ENCODE measurements at places on chromosomes 3 and 15. TPM values are rescaled to one million over a fixed set of nuclear protein-coding genes. Genes with fewer than 3 reads are reported as not detected.

CPEB1 gene
- total RNA-seq: 8.1 TPM

EPHB3 gene
- 2.5 TPM for total RNA-seq

MUC4 gene
- total RNA-seq: 0.42 TPM

AADAC gene
- not detected for total RNA-seq

FES gene
- total RNA-seq: 28.7 TPM

INSYN1 gene
- total RNA-seq: 27.4 TPM

CLDND1 gene
- 84.6 TPM for total RNA-seq

CFAP92 gene
- total RNA-seq: 0.19 TPM

ERICH6 gene
- not detected for total RNA-seq

DNA sequence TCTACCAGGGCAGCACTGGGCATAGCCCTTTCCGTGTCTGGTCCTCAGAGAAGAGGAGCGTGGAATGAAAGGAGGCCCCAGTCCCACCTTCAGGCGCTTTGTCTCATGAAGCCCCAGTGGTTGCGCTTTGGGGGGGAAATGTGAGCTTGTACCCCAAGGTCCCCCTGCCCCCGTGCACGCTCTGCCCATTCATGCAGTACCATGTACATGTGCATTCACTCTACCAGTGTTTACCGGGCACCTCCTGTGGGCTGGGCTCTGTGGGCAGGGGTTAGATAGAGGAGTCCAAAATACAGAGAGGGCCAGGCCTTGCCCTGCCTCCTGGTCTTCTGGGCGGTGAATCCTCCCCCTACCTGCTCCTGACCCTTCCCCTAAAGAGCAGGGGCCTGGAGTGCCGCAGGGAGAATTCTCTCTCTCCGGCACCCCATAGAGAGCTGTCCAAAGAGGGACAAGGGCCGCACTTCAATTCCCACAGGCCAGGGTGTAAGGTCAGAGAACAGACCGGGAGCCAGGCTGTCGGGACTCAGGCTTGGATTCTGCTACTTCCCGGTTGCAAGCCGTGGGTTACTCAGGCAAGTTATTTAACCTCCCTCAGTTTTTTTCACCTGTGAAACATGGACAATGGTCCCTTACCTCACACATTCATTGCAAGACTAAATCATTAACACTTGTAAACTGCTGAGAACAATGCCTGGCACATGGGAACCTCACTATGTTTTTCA lies 153.4 kb downstream of the MEGF11 start:
- DNase-seq: no peak

GRCh38 chr3:137764563-137765309 lies 621 bp downstream of the SOX14 start:
- DNase-seq: no peak

GRCh38 chr15:79028411-79028964 lies 62.1 kb downstream of the RASGRF1 start:
- no peak for DNase-seq

DNA sequence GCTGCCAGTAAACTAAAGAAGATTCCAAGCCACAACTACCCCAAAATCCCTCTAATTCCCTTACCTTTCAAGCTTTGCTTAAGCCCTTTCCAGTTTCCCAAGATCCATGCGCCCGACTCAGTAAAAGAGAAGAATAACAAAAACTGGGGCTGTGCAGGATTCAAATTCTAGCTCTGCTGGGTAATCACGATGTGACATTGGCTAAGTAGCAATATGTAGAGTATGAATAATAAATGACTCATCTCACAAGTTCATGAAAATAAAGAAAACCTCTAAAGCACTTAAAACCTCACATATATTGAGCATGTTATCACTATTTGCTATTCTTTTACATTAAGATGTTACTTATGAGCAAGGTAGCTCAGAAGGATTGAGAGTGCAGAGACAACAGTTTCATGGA lies 522.2 kb upstream of the ZNF717 start:
- DNase-seq: no peak

DNA sequence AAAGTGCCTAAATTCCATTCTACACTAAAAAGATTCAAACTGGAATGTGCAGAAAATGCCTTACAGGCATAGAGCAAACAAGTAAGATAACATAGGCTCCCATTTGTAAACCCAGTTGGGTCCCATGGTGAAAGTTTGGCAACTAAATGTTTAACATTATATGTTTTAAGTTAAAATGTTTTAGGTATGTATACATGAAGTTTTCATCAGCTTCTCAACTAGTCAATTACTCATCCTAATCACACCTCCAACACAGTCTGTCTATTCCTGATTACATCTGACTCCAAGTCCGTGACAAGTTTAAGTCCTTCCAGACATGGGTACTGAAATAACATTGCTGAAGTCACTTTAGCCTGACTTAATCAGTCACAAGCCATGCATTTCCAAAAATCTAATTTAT lies 25.0 kb downstream of the MYLK start:
- DNase-seq: no peak

- no peak for DNase-seq
Measured at GRCh38 chr3:117874904-117875874, 1159.5 kb downstream of the IGSF11 start.

DNA sequence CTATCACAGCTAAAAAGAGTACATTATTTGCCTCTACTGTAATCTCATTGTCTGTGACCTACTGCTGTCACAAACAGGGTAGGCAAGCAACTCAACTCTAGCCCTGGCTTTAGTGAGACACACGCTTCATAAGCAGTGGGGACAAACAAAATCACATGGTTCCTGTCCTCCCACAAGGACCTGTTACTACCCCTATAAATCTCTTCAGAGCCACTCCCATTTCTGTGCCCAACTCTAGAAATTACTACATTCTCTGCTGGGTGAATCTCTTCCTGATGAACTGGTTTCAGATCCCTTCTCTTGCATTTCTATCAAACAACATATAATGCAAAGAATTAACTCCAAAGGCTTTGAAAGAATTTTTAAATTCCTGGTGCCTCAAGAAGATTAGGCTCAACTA lies 117.3 kb downstream of the DMXL2 start:
- no peak for DNase-seq

DNA sequence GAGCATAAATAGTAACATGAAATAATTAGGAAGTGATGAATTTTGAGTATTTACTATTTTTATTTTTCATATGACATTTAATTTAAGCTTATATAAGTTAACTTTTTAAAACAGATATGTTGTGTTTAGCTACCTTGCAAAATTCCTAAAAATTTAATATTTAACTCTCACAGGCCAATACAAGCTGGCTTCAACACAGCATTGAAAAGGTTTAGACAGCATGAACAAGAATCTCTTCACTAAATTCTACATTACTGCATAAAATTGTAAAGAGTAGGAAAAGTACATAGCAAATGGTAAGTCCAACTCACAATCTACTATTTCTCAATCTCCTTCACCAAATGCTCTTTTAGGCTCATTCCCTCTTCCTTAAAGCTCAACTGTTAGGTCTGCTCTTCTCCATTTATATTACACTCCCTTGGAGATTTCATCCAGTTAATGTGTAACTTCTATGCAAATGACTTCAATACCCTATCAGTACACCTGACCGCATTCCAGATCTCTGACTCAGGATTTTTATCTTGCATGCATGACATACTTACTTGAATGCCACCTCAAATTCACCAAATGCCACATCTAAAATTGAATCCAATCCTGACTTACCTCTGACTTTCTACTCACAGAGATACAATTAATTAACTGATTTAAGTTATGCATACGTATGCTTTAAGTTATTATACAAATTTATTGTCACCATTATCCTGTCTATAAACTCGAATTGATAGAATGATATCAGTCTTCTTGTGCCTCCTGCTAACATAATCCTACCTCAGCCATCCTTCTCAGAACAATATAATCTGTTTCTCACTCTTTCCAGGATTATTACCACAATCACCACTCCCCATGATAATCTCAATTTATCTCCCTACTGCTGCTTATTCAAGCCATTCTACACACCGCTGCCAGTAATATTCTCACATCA lies 127.0 kb downstream of the STAG1 start:
- no peak for DNase-seq

- no peak for DNase-seq
Measured at GRCh38 chr3:111035902-111036301, 35.7 kb upstream of the NECTIN3 start.

GRCh38 chr15:95840004-95840403 lies 490.5 kb upstream of the NR2F2 start:
- DNase-seq: no peak

DNA sequence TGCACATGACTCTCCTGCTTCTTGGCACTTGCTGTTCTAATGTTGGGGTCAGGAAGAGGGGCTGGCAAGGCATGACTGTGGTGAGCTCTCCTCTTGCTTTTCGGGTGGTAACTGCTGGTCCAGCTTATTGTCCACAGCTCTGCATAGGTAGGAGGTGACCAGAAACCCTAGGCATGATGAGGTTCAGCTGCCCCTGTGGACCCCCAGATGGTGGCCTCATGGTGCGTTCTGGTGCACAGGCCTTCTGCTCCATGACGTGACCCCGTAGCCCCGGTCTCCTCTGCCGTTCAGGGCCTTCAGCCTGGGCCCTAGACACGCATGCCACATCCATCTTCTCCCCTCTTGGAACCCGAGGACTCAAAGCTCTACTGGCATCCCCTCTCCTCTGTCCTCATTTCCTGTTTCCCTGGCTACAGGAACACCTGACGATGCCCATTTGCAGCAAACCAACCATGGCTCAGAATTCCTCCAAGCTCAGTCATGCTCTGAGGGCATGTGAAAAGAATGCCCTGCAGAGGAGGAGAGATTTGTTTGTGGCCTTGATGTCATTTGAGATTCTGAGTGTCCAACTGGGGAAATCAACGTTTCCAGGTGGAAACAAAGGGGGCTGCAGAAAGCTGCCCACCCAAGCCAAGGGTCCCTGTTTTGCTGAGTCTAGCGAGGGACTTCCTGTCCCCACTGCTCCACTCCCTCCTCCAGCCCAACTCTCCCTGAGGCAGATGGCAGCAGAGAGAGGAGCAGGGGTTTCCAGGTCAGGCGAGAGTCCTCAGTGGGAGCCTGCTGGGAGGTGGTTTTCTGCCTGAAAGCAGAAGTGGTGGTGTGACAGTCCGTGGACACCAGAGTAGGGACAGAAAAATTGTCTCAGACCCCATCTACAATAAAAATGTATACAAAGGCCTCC lies 198.7 kb upstream of the LYSMD4 start:
- DNase-seq: peak; percentile 26

- no peak for DNase-seq
Measured at GRCh38 chr15:101451266-101451799, 38.2 kb downstream of the PCSK6 start.

- DNase-seq: no peak
Measured at GRCh38 chr15:87365186-87365585, 891.4 kb downstream of the NTRK3 start.

DNA sequence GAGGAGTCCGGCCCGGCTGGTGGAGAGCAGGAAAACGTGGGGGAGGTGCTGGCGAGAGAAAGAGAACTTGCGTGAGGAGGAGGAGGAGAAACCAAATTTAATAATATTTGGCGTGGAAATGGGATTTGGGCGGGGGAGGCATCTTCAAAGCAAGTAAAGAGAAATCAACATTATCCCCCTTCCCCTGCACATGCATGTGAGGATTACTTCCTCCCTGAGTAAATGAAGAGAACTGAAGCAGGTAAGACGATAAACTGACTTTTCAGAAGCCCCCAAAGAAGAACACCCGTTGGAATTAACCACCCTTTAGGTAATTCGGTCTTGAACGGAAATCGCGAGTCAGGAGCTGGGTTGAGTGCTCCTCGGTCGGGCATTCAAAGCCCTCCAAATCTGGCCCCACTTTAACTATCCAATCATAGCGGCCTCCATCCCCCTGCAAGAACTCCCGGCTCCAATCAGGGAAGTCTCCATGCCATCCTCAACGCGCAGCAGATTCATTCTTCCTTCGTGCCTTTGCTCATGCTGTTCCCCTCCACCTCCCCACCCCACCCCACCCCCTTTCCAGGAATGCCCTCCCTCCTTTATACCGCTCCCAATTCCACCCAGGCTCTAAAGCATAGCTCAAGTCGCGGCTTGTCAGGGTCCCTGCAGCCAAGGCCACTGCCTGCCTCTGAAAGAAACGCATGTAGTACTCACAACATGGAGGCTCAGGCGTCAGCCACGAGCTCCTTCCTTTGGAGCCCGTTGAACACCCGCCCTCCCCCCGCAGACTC lies 545 bp upstream of the RFX7 start:
- peak; percentile 91 for DNase-seq

GRCh38 chr3:122004107-122004506 lies 17.9 kb downstream of the ILDR1 start:
- no peak for DNase-seq

GRCh38 chr3:172300862-172301261 lies 147.4 kb downstream of the GHSR start:
- DNase-seq: no peak

DNA sequence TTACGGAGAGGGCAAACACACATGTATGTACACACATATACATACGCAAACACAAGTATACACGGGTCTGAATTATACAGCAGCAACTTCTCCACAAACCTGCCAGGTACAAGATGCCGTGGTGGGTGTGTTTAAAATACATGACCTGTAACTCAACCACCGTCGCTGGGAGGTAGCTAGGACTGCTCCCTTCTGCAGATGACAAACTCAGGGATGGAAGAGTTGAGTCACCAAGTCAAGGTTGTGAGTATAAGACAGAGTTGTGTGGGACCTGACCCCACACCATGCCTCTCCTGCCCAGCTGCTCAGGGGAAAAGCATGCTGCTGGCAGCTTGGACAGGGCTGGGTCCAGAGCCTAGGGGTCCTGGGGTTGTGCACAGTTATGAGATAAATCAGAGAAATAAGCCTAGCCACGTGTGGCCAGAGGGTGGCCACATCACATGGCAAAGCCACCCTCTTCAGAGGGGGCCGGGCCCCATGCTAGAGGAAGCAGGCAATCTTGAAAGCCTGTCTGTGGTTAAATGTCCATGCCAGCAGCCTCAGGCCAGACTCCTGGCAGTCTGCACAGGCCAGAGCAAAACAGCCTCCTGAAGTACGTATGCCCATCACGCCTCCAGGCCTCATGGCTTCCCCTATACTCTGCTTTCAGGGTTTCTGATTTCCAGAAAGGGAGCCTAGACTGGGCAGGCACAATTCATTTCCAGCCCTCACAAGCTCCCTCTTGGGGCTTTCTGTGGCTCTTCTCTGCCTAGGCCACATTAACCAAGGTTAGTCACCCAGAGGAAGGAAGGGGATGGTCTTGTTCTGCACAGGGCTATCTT lies 107.7 kb upstream of the RPL32 start:
- no peak for DNase-seq
